ENCODE measurements at places on chromosomes 4 and X.

GRCh38 chr4:85448906-85449890 is 25.8 kb upstream of the ARHGAP24 start:
- DNase-seq: no peak

- DNase-seq: peak; percentile 31
These were observed 18.6 kb downstream of the ZCCHC4 start for GRCh38 chr4:25330905-25331808.

- no peak for DNase-seq
These were observed 11.2 kb downstream of the IDS start for GRCh38 chrX:149493567-149494562.

- DNase-seq: no peak
These were observed 776.8 kb downstream of the CCSER1 start for GRCh38 chr4:90904021-90904420.

DNA sequence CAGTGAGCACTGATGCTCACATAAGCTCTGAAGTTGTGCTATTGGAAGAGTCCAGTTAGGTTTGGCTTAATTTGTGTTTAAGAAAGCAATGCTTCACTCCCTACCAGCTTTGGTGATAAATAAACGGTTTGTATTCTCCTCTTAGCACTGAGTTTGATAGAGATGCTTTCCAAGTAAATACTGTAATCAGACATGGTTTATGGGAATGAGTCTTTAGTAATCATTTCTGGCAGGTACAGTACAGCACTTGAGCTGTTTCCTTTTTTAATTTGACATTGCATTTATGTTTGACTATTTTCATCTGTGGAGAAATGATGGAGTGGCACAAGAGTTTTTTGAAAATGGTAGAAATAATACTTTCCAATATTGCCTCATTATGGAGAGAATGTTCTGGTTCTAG is 455.3 kb downstream of the ACTRT1 start:
- DNase-seq: no peak

GRCh38 chr4:123696687-123697086 is 300.1 kb downstream of the SPRY1 start:
- DNase-seq: no peak

- DNase-seq: no peak
These were observed 2.6 kb upstream of the WWC2 start for GRCh38 chr4:183096276-183096965.

DNA sequence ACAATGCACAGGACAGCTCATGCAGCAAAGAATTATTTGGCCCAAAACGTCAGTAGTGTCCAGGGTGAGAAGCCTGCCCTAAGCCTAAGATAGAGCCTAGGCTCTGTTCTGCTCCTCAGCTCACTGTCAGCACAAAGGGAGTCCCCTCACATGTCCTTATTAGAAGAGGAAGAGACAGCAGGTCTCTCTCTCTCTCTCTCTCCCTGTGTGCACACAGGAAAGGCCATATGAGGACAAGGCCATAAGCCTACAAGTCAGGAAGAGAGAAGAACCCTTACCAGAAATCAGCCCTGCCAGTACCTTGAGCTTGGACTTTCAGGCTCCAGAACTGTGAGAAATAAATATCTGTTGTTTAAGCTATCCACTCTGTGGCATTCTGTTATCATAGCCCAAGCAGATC is 20.4 kb downstream of the FAM184B start:
- no peak for DNase-seq

GRCh38 chrX:111731351-111731750 is 50.4 kb downstream of the ALG13 start:
- DNase-seq: no peak

GRCh38 chr4:32658019-32658418 is 1937.8 kb downstream of the PCDH7 start:
- DNase-seq: no peak

DNA sequence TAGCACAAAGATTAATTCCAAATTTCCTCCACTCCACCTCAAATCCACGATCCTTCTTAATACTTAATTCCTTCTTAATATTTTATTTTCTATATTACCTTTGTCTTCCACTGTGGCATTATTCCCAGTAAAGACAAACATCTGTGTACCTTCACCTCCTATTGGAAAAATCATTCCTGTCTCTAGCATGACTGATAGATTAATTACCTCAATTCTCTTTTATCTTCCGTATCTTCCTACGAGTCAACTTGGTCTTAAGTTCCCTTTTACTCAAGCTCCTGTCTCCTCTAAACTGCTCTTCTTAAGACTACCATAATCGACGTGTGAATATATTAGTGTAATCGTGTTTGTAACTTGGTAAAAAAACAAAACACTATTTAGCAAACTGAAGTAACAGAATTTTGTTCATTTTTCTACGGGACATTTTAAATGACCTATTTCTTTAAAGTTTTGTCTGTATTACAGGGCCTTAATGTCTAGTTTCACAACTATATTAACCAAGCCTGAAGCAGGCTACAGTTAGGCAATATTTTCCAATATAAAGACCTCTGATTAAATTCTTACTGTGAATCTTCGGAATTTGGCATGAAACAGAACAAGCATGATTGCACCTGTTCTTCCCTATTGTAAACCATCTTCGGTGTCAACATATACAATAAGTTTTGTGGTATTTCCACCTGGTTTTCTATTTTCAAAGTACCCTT is 1.1 kb upstream of the USP38 start:
- no peak for DNase-seq

GRCh38 chr4:62711575-62711974 is 1511.4 kb downstream of the ADGRL3 start:
- DNase-seq: no peak

GRCh38 chr4:40995850-40996249 is 218.5 kb downstream of the APBB2 start:
- no peak for DNase-seq

GRCh38 chr4:40630335-40631021 is 814 bp upstream of the RBM47 start:
- peak; percentile 14 for DNase-seq

DNA sequence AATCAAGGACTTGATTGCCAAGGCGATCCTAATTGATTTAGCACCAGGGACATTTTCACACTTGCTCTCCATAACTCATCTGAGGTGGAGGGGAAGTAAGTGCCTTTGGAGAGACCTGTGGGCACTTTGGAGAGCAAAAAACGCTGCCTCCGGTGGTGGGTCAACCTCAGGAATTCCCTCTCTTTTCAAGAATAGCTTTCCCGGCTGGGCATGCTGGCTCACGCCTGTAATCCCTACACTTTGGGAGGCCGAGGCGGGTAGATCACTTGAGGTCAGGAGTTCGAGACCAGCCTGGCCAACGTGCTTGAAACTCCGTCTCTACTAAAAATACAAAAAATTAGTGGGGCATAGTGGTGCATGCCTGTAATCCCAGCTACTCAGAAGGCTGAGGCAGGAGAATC is 49.2 kb downstream of the PRPS1 start:
- no peak for DNase-seq

DNA sequence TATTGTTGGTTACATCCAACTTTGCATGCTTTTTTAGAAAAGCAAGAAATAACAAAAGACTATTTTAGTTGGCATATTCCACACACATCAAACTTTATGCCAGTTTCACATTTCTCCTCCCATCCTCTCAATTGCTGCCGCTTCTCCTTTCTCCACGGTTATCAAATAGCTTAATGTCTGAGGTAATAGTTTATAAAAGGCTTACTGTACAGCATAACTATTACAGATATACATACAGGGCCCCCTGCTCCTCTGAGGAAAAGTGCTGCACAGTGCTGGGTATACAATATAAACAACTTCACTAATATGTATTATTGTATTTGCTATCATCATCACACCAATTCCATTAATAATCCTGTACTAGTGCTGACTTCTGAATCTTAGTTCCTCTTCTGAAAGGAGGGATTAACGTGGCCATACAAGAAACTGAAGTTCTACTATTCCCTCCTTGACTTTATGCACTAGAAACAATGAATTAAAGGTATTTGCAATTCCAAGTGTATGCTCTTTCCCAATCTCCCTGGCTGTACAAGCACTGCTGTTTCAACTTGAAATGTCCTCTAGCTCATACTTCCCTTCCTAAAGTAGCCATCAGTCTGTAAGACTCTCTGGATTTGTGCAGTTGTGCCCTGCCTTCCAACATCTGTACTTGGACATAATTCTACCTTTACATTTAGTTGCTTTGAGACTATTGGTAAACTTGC is 2.5 kb downstream of the CCNI start:
- no peak for DNase-seq

GRCh38 chr4:13108096-13108495 is 376.0 kb downstream of the RAB28 start:
- DNase-seq: no peak

DNA sequence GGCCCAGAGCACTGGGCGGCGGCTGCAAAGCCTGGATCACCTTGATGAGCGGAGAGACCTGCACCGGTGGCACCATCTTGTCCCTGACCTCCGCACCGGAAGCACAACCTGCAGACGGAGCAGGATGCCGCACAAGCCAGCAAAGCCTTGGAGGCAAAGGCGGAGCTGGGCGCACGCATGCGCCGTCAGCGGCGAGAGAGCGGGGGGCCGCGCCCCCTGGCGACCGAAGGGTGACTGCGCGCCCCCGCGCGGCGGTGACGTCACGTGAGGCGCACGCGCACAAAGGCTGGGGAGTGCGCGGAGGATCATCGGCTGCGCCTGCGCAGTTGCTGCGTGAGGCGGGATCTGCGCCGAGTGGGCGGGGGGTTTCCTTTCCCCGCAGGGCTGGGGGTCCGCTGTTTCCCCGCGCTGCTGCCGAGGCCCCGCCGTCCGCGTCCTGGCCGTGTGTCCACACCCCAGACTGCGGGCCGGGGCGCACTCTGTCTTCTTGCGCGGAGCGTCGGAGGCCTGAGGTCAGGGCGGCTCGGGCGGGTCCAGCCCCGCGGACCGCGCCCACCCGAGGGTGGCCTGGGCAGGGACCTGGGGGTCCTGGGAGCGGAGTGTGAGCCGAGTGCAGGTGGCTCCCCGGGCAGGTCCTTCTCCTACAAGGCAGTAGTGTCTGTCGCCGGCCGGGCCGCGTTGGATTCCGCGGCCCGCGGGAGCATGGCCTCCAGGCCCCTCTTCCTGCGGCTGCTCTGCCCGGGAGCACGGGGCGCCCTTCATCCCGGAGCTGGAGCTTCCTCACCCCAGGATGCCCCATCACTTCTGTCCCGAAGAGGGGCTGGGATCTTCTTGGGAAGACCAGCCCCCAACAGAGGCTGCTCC is at the start of the genes ATP5ME and MYL5:
ATP5ME (minus strand) TSS at position 105 of the 864 bp plus-strand sequence; CDS start at position 76, 29 bp downstream.
MYL5 (plus strand) TSS at position 371 of the 864 bp plus-strand sequence. CDS start 3,485 bp downstream, outside the sequence.
- peak; percentile 97 for DNase-seq

GRCh38 chrX:151228935-151229334 is 52.6 kb downstream of the GPR50 start:
- DNase-seq: no peak

GRCh38 chrX:24253469-24253868 is 60.4 kb downstream of the SUPT20HL2 start:
- no peak for DNase-seq

- no peak for DNase-seq
These were observed 187.1 kb downstream of the SHROOM3 start for GRCh38 chr4:76622126-76622525.

DNA sequence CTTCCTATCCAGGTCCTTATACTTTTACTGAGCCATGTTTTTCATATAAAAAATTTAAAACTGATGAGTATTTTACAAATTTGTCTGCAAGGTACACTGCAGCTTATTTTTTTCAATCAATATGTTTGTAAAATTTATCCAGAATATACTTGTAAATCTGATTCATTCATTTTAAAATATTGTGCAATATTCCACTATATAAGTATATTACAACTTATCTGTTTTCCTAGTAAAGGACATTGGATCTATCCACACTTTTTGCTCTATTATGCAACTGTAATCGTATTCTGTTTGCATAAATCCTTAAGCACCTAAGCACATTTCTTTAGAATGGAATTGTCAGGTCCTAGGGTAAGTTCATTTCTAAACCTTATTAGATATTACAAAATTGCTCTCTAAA is 49.5 kb downstream of the TBC1D9 start:
- no peak for DNase-seq

- no peak for DNase-seq
These were observed 48.7 kb upstream of the ARHGEF6 start for GRCh38 chrX:136829413-136829812.

GRCh38 chrX:134714633-134715110 is 56.4 kb upstream of the PLAC1 start:
- DNase-seq: no peak

- no peak for DNase-seq
These were observed 91.1 kb upstream of the ANKRD50 start for GRCh38 chr4:124803641-124804040.

GRCh38 chr4:152010710-152011079 is 249.9 kb upstream of the GATB start:
- DNase-seq: peak; percentile 41

DNA sequence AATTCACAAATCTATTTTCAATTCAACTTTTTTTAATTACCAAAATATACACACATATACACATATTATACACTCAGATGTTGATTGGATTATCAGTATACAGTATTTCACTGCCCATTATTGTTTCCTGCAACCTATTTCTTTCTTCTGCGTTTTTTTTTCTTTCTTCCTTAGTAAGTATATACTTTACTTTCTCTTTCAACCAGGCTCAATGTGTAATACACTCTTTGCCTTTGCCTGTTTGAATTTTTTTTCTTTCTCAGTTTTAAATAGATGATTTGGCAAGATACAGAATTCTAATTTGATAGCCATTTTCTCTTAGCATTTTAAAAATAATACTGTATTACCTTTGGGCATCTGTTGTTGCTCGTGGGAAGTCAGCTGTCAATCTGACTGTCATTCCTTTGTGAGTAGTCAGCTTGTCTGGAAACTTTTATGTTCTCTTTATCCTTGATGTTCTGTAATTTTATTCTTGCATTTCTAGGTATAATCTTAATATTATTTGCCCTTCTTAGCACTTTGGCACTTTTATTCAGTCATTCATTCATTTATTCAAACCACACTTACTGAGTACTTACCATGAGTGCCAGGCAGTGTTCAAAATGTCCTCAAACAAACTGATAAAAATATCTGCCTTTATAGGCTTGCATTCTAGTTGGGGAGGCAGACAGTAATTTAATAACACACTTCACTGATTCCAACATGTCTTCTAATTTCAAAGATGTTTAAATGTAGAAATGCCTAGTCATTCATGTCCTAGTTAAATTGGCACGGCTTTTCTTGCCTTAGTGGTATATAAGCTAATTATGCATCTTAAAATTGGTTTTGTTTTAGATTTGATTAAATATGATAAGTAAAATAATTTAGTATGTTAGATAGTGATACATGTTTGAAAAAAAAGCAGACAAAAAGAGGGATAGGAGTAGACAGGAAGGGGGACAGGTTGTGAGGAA is 3.7 kb downstream of the USP38 start:
- DNase-seq: no peak

DNA sequence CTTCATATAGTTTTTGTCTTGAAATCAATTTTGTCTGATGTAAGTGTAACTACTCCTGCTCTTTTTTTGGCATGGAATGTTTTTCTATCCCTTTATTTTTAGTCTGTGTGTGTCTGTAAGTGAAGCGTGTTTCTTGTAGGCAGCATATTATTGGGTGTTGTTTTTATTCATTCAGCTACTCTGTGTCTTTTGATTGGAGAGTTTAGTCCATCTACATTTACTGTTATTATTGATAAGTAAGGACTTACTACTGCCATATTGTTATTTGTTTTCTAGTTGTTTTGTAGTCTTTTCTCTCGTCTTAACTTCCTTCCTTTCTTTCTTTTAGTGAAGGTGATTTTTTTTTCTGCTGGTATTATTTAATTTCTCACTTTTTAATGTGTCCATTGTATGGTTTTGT is 30.5 kb upstream of the TMLHE start:
- DNase-seq: no peak

GRCh38 chr4:147831551-147832171 is 99.8 kb downstream of the ARHGAP10 start:
- DNase-seq: no peak

GRCh38 chr4:88264336-88264735 is 20.0 kb downstream of the PPM1K start:
- no peak for DNase-seq

Data from CD4-positive, alpha-beta T cell treated with Interleukin-10 for 1 hour (primary cell).